ENCODE measurements at places on chromosomes 12 and 14.

DNA sequence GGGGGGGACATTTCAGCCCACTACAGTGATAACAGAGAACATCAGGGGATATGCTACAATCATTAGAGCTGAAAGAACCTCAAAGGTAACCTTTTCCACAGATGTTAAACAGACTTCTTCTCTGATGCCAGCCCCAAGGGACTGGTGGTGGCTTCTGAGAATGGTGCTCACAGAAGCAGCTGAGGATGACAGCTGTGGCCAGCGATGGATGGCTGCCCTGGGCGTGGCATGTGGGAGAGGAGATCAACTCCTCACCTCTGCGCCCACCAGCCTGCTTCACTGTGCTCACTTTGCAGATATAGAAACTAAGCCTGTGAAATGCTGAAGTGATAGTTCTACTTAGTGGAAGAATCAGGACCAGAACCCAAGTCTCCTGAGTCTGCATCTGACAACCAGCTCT lies 33.0 kb downstream of the FOXN3 start:
- no peak for DNase-seq

GRCh38 chr12:53720946-53721345 lies 6.3 kb downstream of the CALCOCO1 start:
- no peak for DNase-seq

GRCh38 chr12:93336291-93336741 lies 41.4 kb upstream of the NUDT4 start:
- DNase-seq, result no peak

- no peak for DNase-seq
Measured at GRCh38 chr12:29528161-29528560, 30.7 kb upstream of the OVCH1 start.

DNA sequence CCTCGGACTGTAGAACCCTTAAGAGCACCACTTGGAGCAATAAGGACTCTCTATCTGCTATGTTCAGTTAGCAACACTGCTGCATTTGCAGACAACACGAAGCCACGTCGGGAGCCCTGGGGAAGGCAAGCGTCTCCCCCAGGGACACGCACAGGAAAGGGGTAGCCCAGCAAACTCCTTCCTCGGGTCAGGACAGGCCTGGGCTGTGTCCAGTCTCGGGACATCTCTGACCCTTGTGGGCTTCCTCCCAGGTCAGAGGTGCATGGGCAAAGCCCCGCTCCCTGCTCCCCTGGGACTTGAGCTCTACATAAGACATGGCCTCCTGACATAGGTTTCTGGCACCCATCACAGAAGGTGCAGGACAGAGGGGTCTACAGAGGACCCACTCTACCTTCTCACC lies 119.5 kb downstream of the PIWIL1 start:
- DNase-seq, result no peak

DNA sequence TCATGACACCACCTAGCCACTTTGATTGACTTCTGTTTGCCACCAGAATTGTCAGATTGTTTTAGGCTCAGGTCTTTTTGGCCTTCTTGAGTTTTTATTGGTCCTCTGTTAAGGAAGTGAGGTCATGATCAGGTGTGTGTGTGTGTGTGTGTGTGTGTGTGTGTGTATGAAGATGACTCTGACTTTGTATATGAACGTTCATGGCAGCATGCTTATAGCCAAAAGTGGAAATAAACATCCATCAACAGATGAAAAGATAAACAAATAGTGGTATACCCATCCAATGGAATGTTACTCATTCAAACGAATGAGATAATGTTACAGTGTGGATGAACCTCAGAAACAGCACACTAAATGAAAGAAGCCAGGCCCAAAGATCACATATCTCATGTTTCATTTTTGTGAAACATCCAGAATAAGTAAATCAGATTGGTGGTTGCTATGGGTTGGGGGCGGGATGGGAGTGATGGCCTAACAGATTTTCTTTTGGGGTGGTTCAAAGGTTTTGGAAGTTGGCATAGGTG lies 258.6 kb downstream of the KTN1 start:
- DNase-seq, result no peak

GRCh38 chr12:14367040-14367661 lies 1.7 kb downstream of the ATF7IP start:
- DNase-seq, result no peak

GRCh38 chr14:77011245-77011644 lies 17.3 kb downstream of the IRF2BPL start:
- no peak for DNase-seq

GRCh38 chr14:70780396-70781075 lies 28.8 kb downstream of the MAP3K9 start:
- no peak for DNase-seq

DNA sequence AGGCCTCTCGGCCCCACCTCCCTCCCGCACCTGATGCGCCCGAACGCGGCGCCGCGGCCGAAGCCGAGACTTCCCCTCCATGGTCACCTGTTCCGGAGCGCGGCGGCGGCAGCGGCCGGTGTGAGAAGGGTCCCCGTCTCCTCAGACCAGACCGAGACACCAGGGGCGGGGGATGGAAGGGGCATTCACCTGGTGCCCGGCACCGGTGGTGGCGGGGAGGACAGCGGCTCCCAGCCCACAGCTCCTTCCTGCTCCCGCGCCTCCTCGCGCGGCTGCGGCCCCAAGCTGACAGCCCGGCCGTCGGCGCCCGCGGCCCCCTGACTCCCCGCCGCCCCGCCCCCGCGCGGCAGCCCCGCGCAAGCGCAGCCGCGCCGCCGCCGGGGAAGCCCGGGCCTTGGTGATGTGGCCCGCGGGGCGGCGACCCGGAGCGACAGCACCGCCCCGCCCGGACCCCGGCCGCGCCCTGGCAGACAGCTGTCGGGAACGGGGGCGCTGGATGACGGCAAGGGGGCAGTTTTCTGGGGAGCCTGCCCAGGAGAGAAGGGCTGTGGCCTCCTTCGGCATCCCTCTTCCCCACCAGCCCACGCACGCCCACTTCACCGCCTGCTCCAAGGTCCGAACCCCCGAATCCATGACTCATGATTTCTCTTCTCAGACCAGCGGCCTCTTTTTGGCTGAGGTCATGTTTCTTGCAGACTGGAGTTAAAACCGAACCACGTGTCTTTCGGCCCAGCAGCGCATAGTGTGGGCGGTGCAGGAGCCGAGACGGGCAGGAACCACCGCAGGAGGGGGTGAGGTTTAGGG lies at the start of gene SLC41A2:
Gene SLC41A2, minus strand, starts transcription at position 290 of the 804 bp plus-strand sequence. CDS start 29,763 bp downstream, outside the sequence.
- DNase-seq, result peak; percentile 70

DNA sequence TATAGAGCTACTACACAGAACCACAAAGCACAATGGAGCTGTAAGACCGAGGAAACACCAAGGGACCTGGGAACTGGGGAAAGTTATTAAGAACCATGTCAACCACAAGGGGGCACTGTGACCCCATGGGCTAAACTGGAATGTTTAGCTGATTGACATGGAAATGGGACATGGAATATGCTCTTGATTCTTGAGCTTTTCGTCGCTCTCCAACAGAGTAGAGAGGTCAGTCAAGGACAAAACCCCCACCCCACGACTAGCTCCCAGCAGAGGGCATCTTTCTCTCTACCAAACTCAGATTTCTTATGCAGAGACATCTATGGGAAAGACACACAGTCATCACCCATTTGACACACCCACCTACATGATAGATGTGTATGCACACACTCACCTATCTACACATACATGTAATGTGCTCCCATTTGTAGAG lies 10.1 kb downstream of the NDRG2 start:
- DNase-seq, result peak; percentile 72

DNA sequence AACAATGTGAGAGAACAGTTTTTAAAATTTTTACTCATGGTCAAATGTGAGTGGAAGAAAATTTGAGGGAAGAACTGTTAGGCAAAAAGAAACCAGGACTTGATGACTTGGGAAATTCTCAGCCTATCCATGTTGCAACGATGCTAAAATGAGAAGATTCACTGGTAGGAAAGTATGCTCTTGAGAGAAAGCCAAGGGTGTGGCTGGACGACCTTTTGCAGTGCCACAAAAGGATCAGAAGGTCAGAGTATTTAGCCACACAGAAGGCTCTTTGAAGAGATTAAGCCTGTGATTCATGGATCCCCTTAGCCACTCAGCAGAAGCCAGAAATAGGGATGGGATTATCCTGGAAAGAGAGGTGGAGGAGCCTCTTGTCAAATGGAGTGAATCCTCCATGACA lies 336.8 kb downstream of the LRIG3 start:
- no peak for DNase-seq

DNA sequence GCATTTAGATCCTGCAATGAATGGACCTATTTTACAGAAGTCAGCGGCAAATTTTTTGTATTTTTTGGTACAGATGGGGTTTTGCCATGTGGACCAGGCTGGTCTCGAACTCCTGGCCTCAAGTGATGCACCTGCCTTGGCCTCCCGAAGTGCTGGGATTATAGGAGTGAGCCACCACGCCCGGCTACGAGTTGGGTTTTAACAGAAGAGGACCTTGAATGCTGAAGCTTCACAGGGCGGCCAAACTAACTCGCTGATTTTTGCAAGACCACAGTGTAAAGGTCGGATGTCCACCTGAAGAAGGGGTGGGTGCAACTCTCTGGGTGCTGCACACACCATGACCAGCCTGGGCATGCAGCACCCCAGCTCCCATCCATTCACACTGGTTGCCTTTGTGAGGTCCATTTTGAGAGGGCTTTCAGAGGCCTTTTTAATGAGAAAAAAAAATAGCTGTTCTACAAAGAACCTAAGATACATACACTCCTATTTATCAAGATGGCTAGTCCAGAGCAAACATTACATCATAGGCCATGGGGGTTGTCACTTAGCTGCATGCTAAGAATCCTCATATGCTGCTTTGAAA lies 21.6 kb upstream of the CDK2AP1 start:
- no peak for DNase-seq

DNA sequence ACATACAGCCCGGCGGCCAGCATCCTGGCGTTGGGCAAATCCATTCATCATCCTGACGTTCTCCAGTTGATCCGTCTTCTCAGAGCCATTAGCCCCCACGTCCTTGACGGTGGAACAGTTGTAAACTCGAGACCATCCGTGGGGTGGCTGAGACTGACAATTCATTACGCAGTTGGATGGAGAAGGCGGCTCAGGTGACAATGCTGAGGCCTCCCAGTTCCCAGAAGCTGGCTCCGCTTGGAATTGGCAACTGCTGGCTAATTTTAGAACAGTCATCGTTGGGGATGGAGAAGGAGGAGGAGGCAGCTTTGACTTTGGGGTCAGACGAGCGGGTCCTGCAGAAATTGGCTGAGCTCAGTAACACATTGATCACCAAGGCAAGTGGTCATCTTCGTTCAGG lies 186.5 kb downstream of the PHETA1 start:
- DNase-seq, result no peak

DNA sequence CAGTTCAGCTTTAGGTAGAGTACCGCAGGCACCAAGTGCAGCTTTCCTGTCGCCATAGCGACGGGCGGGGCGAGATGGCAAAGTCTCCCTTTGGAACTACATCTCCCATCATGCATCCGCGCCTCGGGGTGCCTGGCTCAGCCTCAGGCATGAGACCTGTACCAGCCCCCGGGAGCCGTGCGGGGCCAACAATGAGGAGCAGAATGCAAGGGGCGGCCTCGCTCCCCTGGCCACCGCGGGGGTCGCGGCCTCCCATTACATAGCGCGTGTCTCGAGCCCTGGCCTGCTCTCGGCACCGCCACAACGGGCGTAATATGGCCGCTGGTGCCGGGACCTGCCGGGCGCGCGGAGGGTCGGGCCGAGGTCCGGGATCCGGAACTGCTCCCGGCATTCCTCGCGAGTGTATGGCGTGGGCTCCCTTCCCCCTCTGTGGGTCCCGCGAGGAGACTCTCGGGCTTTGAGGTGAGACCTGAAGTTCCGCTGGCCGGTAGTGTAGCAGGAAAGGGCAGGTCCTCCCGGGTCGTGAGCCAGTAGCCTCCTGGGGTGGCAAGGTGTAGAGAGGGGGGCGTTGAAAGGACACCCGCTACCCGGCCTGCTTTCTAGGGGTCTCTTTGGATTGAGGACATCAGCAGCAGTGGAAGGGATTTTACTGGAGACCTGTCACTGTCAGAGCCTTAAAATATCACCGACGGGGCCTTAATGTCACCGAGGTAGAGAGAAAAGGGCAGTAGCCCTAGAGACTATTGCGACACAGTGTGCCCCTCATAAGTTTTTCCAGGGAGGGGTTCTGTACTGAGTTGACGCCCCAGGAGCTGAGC lies at the start of gene THTPA:
Gene THTPA, plus strand, starts transcription at position 390 of the 818 bp plus-strand sequence. CDS start 487 bp downstream, outside the sequence.
- peak; percentile 84 for DNase-seq

- DNase-seq, result no peak
Measured at GRCh38 chr14:90556012-90556477, 159.2 kb downstream of the CALM1 start.

GRCh38 chr12:32536000-32536345 lies 136.6 kb downstream of the FGD4 start:
- no peak for DNase-seq

All from activated CD4-positive, CD25-positive, alpha-beta regulatory T cell (primary cell).